ENCODE measurements at places on chromosomes 3 and 15.

DNA sequence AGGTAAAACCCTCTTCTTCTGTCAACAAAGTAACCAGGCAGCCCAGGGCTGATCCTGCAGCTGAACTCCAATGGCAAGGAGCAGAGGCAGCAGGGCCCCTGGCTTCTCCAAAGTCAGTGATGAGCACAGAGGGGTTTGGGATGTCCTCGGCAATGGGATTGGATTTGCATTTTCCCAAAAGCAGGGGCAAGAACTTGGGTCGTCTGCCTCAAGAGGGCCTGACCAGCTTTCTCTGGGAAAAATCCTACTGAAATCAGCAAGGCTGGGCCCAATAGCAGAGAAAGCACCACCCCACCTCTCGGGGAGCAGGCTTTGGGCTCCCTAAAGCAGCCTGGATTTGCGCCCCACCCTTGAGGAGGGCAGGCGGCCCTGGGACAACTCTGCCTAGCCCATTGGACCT is 210.0 kb upstream of the IGF1R start:
- no peak for DNase-seq

DNA sequence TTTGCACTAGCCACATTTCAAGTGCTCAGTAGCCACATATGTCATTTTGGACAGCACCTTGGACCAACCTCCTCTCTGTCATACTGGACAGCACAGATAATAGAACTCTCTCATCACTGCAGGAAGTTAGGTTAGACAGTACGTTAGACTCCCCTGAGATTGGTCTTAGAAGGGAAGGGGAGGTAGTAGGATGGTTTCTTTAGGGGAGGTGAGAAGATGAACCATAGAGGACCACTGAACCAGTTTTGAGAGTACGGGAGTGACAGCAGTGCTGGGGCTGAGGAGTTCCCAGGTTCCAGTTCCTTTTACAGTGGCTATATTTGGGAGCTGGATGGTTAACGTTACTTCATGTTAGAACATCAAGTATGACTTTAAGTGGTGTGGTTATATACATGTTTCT is 7.8 kb downstream of the LRCH3 start:
- no peak for DNase-seq

DNA sequence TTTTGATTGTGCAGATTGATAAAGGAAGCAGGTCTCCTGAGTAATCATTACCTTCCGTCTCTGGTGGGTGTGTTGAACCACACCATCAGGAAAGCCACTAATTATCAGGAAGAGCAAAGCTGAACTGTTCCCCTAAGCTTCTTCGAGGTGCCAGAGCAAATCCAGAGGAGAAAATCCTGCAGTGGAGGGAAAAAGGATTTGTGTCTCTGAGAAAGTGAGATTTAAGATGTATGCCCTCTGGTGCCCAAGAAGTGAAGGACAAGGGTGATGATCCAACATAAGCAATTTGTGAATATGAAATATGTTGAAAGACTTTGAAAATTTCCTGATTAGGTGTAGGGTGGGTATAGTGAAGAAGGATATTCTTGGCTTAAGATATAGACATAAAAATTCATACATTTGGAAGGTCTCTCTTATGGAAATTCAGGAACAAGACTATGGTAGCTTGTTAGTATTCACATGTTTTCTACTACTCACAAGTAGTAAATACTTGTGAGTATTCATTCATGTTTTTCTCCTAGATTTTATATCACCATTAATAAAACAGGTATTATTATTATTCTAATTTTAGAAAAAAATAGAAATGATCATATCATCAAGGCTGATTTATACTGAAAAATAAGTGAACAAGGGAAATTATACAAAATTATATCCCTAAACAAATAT is 34.8 kb downstream of the COMMD2 start:
- peak; percentile 53 for DNase-seq

DNA sequence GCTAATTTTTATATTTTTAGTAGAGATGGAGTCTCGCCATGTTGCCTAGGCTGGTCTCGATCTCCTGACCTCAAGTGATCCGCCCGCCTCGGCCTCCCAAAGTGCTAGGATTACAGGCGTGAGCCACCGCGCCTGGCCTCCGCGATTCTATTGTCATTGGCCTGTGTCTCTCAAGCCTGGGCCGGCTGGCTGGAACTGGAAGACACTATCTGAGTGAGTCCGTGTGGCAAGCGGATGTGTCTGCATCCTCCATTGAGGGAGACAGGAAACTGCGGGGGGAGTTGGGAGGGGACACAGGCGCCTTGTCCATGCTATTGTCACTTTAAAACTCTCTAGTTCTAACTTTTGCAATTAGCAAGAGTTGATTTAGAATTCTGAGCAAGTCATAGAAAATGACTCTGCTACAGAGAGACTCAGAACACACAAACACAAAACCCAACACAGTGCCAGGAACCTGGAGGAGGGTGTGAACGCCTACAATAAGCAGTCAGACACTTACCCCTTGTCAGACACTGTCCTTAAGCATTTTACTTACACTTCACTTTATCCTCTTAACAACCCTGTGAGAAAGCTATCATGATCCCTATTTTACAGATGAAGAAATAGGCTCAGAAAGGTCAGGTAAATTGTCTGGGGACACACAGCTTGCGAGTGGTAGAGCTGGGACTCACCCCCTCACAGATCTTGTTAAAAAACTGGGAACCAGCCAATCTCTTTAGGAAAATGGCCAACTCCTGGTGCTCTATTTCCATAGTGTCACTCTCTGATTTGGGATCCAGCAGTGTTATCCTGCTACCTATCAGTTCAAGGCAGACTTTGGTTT is 38.7 kb downstream of the ANP32A start:
- DNase-seq: no peak

DNA sequence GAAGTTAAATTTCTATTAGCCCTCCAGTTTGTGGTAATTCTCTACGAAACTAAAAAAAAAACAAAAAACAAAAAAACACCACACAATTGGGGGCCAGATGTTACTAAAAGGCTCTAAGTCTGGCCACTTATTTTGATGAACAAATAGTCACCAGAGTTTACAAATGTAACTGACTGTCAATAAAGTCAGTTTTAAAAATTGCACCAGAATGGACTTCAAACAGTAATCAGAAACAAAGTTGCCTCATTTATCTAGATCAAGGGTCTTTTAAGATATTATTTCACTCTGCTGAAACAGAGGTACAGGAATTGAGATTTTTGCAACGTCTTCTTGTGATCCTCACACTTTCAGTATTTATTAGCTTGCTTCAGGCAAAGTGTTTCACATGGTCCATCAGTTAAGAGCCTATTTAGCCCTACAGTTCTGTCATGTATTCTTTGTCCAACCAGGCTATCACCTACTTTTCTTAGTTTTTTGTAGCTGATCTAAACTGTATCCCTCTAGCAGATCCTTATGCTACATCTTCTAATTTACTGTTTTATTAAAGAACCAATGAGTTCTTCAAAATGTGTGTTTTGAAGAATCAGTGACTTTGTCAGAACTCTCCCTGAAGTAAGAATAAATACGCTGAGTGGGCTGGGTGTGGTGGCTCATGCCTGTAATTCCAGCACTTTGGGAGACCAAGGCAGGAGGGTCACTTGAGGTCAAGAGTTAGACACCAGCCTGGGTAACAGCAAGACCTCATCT is 74.7 kb downstream of the ANKRD28 start:
- DNase-seq: no peak

DNA sequence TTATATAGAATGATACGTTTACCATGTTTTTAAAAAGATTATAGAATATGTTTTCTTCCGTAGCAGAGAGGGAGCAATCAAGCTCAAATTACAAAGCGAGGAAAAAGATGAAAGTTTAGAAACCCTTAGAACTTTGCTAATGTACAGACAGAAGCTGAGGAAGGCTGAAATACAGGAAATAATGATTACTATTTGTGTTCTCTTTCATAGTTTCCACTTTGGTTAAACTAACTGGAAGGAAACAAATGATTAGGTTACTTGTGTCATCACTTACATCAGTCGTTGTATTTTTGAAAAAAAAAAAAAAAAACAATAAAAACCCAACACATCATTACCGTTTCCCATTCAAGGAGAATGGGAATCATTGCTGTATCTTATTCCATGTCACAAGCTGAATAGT is 337.8 kb upstream of the CBLB start:
- no peak for DNase-seq

DNA sequence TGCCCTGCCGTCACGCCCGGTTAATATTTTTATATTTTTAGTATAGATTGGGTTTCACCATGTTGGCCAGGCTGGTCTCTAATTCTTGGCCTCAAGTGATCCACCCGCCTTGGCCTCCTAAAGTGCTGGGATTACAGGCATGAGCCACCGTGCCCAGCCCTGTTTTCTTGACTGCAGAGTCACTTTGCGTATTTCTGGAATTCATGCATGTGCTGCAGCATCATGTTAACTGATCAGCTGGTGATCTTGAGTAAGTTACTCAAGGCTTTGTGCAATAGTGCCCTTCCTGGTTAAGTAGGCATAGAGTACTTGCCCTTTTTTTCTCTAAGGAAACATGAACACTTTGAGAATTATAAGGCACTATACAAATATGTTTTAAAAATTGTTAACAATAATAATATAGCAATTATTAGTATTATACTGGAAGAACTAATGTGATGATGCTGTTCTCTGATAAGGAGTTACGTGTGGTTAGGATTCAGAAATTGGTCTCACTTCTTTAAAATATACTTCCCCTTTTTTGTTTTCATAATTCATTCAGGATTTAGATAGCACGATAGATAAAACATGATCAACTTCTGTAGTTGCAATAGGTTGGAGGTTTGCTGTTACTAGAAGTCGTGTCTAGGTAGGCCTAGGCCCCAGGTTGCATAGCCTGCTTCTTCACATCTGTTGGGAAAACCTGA is 33.6 kb downstream of the GPR171 start:
- no peak for DNase-seq

DNA sequence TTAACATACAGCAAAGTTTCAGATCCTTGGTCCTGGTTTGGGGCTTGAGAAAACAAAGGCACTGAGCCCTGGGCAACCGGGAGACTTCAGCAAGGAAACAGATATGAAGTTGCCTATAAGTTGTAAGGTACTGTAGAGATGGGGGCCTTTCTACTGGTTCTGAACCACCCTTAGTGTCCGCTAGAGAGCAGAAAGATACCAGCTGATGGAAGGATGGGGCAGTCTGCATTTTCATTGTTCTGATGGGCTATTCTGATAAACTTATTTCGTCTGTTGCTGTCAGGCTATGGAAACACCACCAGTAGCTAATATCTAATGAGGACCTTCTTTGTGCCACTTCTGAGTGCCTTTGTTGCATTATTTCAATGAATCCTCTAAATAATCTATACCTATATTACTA is 38.7 kb downstream of the FGD5 start:
- no peak for DNase-seq

DNA sequence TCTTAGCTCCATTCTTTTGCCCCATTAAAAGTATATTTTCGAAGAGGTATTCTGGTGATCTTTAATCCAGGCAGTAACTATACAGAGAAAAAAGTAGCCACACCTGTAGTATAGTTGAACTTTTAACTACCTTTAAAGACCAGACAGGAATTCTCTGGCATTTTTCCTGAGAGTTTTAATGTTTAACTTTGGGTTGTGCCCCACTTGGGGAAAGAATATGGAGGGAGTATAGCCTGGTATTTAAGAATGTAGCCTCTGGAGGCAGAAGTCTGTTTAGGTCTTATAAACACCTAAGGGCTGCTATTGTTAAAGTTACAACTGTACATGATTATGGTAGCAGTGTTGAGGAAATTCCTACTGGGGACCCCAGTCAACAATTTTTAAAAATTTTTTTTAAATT is 19.3 kb downstream of the C3orf85 start:
- DNase-seq: no peak

DNA sequence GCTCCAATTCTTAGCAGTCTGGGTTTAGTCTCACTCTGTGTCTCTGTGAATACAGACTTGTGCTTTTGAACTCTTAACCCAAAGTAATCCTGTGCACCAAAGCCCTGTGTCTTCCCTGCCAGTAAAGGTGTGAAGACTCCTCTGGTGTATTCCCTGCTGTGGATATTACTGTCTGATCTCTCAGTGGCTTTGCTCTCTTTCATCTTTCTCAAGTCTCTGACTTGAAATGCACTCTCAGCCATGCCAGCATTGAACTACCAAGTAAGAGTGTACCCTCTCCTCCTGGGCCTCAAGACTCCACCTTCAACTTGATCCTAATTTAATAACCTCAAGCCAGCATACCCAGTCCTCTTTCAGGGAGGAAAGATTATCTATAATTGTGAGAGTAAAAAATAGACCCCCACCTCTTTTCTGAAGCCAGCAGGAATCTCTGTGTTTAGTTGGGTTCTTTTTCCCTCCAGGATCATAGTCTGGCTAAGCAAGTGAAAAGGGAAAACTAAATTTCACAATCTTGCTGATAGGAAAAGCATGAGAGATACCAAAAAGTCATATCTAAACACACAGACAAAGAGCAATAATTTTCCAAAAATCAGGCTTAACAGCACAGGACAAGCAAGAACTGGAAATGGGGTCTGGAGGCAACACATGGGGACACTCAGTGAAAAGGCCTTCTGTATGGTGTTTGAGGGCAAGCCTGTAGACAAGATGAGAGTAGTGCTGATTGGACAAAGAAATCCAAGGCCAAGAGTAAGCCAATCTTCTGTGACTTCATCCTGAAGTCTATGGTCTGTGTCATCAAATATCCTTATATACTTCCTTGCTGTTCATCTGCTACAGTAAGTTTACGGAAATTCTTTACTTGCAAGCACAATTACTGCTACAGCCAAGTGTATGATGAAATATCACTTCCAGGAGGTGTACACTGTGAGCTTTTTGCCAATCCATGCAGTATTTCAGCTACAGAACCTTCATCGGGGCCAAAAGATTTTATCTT is 296.1 kb upstream of the TGFBR2 start:
- DNase-seq: no peak
